ENCODE measurements at places on chromosomes 1 and 21.

GRCh38 chr1:56374026-56374974 lies 205.1 kb downstream of the PLPP3 start:
- H3K27ac ChIP-seq = no peak overlapping the region
- H3K36me3 ChIP-seq = no peaks in the 10 kb centered on the region
- no peak overlapping the region for H3K4me3 ChIP-seq
- H3K4me1 ChIP-seq = no peaks in the 10 kb centered on the region

DNA sequence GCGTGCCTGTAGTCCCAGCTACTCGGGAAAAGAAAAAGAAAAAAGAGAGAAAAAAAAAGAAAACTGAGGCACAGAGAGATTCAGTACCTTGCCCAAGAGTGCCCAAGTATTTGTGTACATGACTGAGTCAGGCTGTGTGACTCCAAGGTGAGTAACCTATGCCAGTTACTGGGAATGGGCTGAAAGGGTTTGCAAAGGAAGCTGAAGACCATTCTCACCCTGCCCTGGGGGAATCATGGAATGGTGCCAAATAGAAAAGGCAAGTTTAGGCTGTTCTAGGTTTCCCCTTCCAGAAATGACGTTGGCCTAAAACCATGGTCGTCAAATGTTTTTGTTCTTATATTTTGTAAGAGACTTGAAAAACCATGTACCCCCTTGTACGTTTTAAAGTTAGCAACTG lies 37.9 kb upstream of the LRIG2 start:
- H3K4me3 ChIP-seq = no peak overlapping the region
- no peak for DNase-seq
- H3K36me3 ChIP-seq = no peaks in the 10 kb centered on the region
- no peaks in the 10 kb centered on the region for H3K4me1 ChIP-seq
- no peaks in the 10 kb centered on the region for H3K27me3 ChIP-seq

DNA sequence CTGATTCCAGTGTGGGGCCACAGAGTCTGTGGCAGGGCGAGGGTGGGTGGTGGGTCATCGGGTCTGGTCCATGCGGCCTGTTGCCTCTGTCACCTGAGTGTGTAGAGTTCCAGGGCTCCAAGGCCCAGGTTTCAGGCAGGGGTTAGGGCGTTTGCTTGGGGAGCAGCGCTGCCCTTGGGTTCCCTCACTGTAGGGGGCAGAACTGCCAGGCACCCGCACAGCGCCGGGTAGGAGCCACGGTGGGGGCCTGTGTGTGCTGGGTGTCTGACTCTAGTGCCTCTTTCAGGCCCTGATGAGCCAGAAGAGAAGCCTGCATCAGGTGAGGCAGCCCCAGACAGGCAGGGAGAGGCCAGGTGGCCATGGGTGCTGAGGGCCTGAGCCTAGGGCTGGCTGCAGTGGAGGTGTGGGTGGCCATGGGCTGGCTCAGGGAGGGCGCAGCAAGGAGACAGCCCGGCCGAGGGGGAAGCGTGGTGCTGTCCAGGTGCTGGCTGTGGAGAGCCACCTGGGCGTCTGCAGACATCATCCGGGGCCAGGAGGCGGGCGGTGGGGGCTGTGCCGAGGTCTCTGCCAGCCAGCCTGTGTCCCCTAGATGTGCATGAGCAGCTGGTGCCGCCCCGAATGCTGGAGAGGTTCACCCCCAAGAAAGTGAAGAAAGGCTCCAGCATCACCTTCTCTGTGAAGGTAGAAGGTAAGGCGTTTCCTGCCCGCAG lies 72.3 kb downstream of the TRIM11 start:
- no peak for DNase-seq
- peaks cover 13% of the 10 kb centered on the region for H3K36me3 ChIP-seq
- no peaks in the 10 kb centered on the region for H3K27me3 ChIP-seq
- no peaks in the 10 kb centered on the region for H3K4me1 ChIP-seq
- no peak overlapping the region for H3K27ac ChIP-seq

GRCh38 chr1:7824701-7825100 lies 28.2 kb downstream of the UTS2 start:
- peaks cover 10% of the 10 kb centered on the region for H3K36me3 ChIP-seq
- no peaks in the 10 kb centered on the region for H3K4me1 ChIP-seq
- no peak for DNase-seq
- H3K4me3 ChIP-seq = no peak overlapping the region
- H3K27ac ChIP-seq = no peak overlapping the region
- no peaks in the 10 kb centered on the region for H3K27me3 ChIP-seq

- peaks cover 5% of the 10 kb centered on the region for H3K36me3 ChIP-seq
- no peaks in the 10 kb centered on the region for H3K27me3 ChIP-seq
- DNase-seq = no peak
These were observed 176.3 kb downstream of the DENND1B start for GRCh38 chr1:197598935-197599334.

GRCh38 chr21:34962136-34962535 lies 87.0 kb downstream of the RUNX1 start:
- DNase-seq = no peak
- peaks cover 67% of the 10 kb centered on the region for H3K4me1 ChIP-seq
- H3K4me3 ChIP-seq = no peak overlapping the region
- peaks cover 42% of the 10 kb centered on the region for H3K36me3 ChIP-seq

DNA sequence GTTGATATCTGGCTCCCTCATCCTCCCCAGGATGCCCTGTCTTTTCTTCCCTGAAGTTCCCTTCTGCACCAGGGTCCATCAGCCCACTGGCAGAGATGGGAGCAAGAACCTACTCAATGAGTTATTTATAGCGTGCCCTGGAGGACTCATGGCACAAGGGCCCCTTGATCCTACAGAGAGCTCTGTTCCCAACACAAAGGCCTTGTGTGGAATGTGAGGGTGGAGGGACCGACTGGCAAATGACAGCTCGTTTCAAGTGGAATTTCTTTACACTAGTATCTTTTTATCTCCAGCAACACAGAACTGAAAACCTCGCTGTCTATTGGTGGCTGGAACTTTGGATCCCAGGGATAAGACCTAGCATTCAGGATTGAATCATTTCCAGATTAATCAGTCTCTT lies 22.4 kb downstream of the CHI3L2 start:
- H3K27me3 ChIP-seq = no peaks in the 10 kb centered on the region
- H3K36me3 ChIP-seq = no peaks in the 10 kb centered on the region
- peaks cover 10% of the 10 kb centered on the region for H3K4me1 ChIP-seq
- no peak overlapping the region for H3K4me3 ChIP-seq

GRCh38 chr1:28449904-28450303 lies 55.9 kb upstream of the RCC1 start:
- H3K27ac ChIP-seq = no peak overlapping the region
- no peak overlapping the region for H3K4me3 ChIP-seq
- H3K36me3 ChIP-seq = no peaks in the 10 kb centered on the region

DNA sequence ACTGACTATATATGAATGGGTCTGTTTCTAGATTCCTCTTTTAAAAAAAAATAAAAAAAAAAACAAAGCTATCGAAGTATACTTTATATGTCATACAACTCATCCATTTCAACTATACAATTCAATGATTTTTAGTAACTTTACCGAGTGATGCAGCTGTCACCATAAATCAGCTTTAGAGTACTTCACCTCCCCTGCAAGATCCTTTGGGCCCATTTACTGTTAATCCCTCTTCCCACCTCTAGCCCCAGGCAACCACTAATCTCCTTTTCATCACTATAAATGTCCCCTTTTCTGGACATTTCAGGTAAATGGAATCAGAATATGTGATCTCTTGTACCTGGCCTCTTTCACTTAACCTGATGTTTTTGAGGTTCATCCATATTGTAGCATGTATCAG lies 133.9 kb downstream of the PEX14 start:
- peaks cover 7% of the 10 kb centered on the region for H3K36me3 ChIP-seq
- H3K27ac ChIP-seq = no peak overlapping the region
- no peak for DNase-seq
- H3K4me1 ChIP-seq = no peaks in the 10 kb centered on the region
- H3K27me3 ChIP-seq = no peaks in the 10 kb centered on the region
- no peak overlapping the region for H3K4me3 ChIP-seq

DNA sequence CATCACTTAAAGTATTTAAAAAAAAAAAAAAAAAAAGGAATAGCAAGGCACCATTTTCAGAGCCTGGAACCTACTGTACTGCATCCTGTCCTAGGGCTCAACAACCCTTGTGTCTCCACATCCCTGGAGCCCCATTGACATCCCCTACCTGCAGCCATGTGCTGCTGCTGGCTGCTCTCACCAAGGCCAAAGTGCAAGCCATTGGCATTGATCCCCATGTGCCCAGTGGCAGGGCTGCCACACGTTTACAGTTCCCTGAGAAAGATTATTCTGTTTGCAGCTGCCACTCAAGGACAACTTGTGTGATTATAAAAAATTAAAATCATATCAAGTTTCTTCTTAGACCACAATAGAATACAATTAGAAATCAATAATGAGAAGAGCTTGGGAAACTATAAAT lies 129.9 kb downstream of the LHX8 start:
- DNase-seq = no peak
- H3K27ac ChIP-seq = no peak overlapping the region
- no peaks in the 10 kb centered on the region for H3K36me3 ChIP-seq
- no peak overlapping the region for H3K4me3 ChIP-seq
- H3K27me3 ChIP-seq = no peaks in the 10 kb centered on the region
- no peaks in the 10 kb centered on the region for H3K4me1 ChIP-seq

DNA sequence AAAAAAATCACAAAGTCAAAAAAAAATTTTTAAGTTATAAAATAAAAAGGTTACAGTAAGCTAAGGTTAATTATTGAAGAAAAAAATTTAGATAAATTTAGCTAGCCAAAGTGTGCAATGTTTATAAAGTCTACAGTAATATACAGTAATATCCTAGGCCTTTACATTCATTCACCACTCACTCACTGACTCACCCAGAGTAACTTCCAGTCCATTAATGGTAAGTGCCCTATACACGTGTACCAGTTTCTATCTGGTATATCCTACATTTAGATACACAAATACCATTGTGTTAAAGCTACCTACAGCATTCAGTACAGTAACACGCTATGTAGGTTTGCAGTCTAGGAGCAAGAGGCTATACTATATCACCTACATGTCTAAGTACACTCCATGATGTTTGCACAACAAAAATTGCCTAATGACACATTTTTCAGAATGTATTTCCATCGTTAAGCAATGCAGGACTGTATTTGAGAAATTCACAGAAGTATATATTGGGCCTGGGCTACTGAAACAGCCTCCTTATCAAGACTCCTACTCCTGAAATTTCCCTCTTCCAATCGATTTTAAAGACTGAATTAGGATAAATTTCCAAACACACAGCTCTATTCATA lies 155.1 kb downstream of the COP1 start:
- no peaks in the 10 kb centered on the region for H3K27me3 ChIP-seq
- no peak overlapping the region for H3K4me3 ChIP-seq
- DNase-seq = no peak

DNA sequence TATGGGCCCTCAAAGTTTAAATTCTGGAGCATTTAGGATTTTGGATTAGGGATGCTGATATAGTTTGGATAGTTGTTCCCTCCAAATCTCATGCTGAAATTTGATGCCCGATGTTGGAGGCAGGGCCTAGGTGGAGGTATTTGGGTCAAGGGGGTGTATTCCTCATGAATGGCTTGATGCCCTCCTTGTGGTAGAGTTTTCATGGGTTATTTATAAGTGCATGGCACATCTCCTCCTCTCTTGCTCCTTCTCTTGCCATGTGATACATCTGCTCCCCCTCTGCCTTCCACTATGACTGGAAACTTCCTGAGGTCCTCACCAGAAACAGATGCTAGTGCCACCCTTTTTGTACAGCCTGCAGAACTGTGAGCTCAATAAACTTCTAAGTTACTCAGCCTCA lies 17.5 kb upstream of the NKAIN1 start:
- no peak overlapping the region for H3K4me3 ChIP-seq
- H3K36me3 ChIP-seq = peaks cover 37% of the 10 kb centered on the region
- DNase-seq = no peak
- no peaks in the 10 kb centered on the region for H3K27me3 ChIP-seq
- no peak overlapping the region for H3K27ac ChIP-seq

- H3K4me3 ChIP-seq = no peak overlapping the region
- DNase-seq = no peak
- H3K4me1 ChIP-seq = no peaks in the 10 kb centered on the region
- no peaks in the 10 kb centered on the region for H3K27me3 ChIP-seq
These were observed 64.8 kb downstream of the HIVEP3 start for GRCh38 chr1:41853907-41854306.

GRCh38 chr1:60573121-60573520 lies 499.6 kb upstream of the C1orf87 start:
- H3K27me3 ChIP-seq = no peaks in the 10 kb centered on the region
- H3K27ac ChIP-seq = no peak overlapping the region
- no peaks in the 10 kb centered on the region for H3K4me1 ChIP-seq
- no peaks in the 10 kb centered on the region for H3K36me3 ChIP-seq
- DNase-seq = no peak

Data from CD4-positive, alpha-beta T cell (primary cell).